Keratinocyte (primary cell): ENCODE measurements at places on chromosomes 1 and 21. TPM values are rescaled to one million over a fixed set of nuclear protein-coding genes. Genes with fewer than 3 reads are reported as not detected.

Gene KCNT2
- 0.01 TPM in 1 of 3 replicates, not detected in the others for polyA plus RNA-seq

Gene CD2
- not detected in 3 replicates for polyA plus RNA-seq

Gene LINGO4
- polyA plus RNA-seq, result not detected in 3 replicates

Gene RIMKLA
- not detected in 3 replicates for polyA plus RNA-seq

Gene FAM78B
- 0.07 to 0.11 TPM (median 0.08 TPM) in 3 replicates for polyA plus RNA-seq

Gene IVL
- 61.1 to 231 TPM (median 89.2 TPM) in 3 replicates for polyA plus RNA-seq

Gene RBP7
- polyA plus RNA-seq, result 1.1 to 2.1 TPM (median 1.6 TPM) in 3 replicates

Gene OR2L5
- not detected in 3 replicates for polyA plus RNA-seq

Gene GPR25
- polyA plus RNA-seq, result 0.06 TPM in 1 of 3 replicates, not detected in the others

Gene RIPK4
- polyA plus RNA-seq, result 16.6 to 23.4 TPM (median 18.4 TPM) in 3 replicates

Gene TMEM125
- 0.92 to 2.4 TPM (median 1.0 TPM) in 3 replicates for polyA plus RNA-seq

Gene OXCT2
- polyA plus RNA-seq, result 0.08 TPM in 1 of 3 replicates, not detected in the others

Gene RBM11
- 0.37 to 0.55 TPM (median 0.54 TPM) in 3 replicates for polyA plus RNA-seq

Gene SELENOF
- 133 to 246 TPM (median 136 TPM) in 3 replicates for polyA plus RNA-seq

Gene COL6A1
- polyA plus RNA-seq, result 2.5 to 6.5 TPM (median 4.2 TPM) in 3 replicates

Gene LEFTY1
- polyA plus RNA-seq, result not detected in 3 replicates

Gene FMO2
- polyA plus RNA-seq, result 0.05 TPM in 2 of 3 replicates, not detected in the other

Gene SOAT1
- 46.7 to 62.9 TPM (median 49.6 TPM) in 3 replicates for polyA plus RNA-seq

Gene SLC25A44
- 24.4 to 36.8 TPM (median 25.3 TPM) in 3 replicates for polyA plus RNA-seq

Gene SPOCD1
- polyA plus RNA-seq, result 3.3 to 12.0 TPM (median 4.7 TPM) in 3 replicates

Gene GPX7
- polyA plus RNA-seq, result 0.40 to 0.49 TPM (median 0.42 TPM) in 3 replicates

Gene CRNN
- 0.04 to 0.05 TPM (median 0.05 TPM) in 3 replicates for polyA plus RNA-seq

Gene ZBTB7B
- polyA plus RNA-seq, result 15.3 to 51.8 TPM (median 20.9 TPM) in 3 replicates

Gene HMCN1
- 1.4 to 3.3 TPM (median 1.8 TPM) in 3 replicates for polyA plus RNA-seq

Gene LCE6A
- 0.32 to 1.2 TPM (median 0.60 TPM) in 3 replicates for polyA plus RNA-seq

Gene SLC2A5
- polyA plus RNA-seq, result 0.16 to 1.1 TPM (median 0.77 TPM) in 3 replicates

Gene LAX1
- 0.05 to 0.09 TPM (median 0.07 TPM) in 3 replicates for polyA plus RNA-seq

Gene RSRP1
- 23.4 to 71.2 TPM (median 47.6 TPM) in 3 replicates for polyA plus RNA-seq

Gene C1orf74
- polyA plus RNA-seq, result 48.0 to 65.6 TPM (median 58.1 TPM) in 3 replicates

Gene NID1
- 1.6 to 2.5 TPM (median 1.8 TPM) in 3 replicates for polyA plus RNA-seq

Gene RAB3B
- 1.2 to 4.7 TPM (median 2.6 TPM) in 3 replicates for polyA plus RNA-seq

Gene GLUL
- polyA plus RNA-seq, result 589 to 619 TPM (median 593 TPM) in 3 replicates

Gene PRMT6
- 7.8 to 12.2 TPM (median 12.0 TPM) in 3 replicates for polyA plus RNA-seq

Gene TTLL10
- polyA plus RNA-seq, result not detected in 3 replicates

Gene LRRC53
- not detected in 3 replicates for polyA plus RNA-seq

Gene PTAFR
- polyA plus RNA-seq, result 18.6 to 30.7 TPM (median 19.6 TPM) in 3 replicates

Gene KCNA3
- not detected in 3 replicates for polyA plus RNA-seq

Gene KIAA1614
- 0.03 to 0.12 TPM (median 0.06 TPM) in 3 replicates for polyA plus RNA-seq

Gene LORICRIN
- polyA plus RNA-seq, result not detected in 3 replicates

Gene KCND3
- 0.21 to 0.73 TPM (median 0.63 TPM) in 3 replicates for polyA plus RNA-seq

Gene RAB25
- polyA plus RNA-seq, result 93.4 to 159 TPM (median 106 TPM) in 3 replicates

Gene SIM2
- 0.03 to 0.05 TPM in 2 of 3 replicates, not detected in the other for polyA plus RNA-seq

Gene HHAT
- 3.4 to 4.7 TPM (median 3.8 TPM) in 3 replicates for polyA plus RNA-seq

Gene LAPTM5
- 0.18 to 0.40 TPM (median 0.25 TPM) in 3 replicates for polyA plus RNA-seq

Gene SAMD11
- polyA plus RNA-seq, result 0.03 TPM in 1 of 3 replicates, not detected in the others
